BJ (cell line): ENCODE measurements at places on chromosomes 6 and 20.
A peak's percentile ranks its signal among the peaks of the same experiment; 100 is the strongest.

DNA sequence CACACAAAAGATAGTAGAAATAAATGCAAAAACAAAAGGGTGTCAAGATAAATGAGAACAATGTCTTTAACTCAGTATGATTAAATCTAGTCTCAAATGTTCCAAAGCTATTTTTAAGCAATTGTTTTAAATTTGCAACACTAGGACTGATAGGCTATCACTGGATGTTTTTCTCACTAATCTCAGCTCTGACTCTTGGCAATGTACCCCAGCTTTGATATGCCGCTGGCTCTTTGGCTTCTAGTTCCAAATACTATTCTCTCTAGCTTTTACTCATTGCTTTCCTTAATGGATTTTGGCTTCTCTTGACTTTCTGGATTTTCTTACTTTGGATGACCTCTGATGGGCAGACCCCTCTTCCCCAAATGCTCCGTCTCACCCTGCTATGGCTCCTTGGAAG lies 116.0 kb upstream of the SLC35B3 start:
- DNase-seq = no peak

- DNase-seq = no peak
Measured at GRCh38 chr6:57029213-57029612, 17.3 kb upstream of the KIAA1586 start.

DNA sequence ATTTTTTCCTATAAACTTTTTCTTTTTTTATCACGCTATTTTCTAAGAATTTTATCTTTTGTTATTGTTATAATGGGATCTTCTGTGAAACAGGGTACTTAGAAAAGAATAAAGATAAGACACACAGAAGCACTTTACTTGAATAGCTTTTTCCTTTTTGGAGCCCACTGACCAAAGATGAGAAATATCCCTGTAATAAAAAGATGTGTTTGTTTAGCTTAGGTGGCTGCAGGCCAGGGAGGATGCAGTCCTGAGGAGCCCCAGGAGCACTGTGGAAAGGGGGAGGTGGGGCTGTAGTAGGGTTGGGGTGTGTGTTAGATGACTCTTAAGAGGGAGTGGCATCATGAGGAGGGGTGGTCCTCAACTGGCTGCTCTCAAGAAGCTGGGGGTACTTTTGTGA lies 128.6 kb downstream of the ARID1B start:
- no peak for DNase-seq

- no peak for DNase-seq
Measured at GRCh38 chr20:36482044-36482473, 59.3 kb upstream of the MYL9 start.

DNA sequence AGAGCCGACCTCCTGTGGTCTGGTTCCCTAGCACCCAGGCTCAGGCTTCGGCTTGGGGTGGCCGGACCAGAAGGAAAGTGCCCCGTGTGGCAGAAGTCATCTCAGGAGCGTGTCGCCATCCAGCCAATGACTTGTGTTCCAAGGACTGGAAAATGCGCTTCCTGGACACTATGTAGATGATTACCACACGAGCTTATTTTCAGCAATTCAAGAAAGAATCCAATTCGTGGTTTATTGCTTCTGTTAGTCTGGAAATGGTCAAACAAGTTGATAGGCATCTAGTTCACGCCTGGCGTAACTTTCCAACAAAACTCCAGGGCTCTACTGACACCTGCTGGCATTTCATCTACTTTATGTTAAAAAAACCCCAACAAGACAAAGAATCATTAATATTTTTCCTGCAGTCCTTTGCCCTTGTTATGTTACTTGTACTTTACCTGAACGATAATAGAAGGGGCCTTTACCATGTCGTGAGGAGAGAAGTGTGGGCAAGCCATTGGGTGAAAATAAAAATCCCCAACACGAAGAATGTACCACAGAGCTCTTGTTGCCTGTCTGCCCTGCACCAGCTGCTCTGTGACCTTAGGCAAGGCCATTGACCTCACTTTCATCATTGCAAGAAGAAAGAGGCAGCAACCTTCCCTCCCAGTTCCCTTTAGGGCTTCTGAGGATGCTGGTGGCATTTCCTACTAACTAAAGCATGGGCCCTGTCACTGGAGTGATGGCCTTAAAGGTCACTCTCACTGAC lies 154.7 kb upstream of the LAMP5 start:
- DNase-seq = peak; percentile 34

- peak; percentile 19 for DNase-seq
Measured at GRCh38 chr6:90087106-90087833, 193.0 kb downstream of the GJA10 start.

DNA sequence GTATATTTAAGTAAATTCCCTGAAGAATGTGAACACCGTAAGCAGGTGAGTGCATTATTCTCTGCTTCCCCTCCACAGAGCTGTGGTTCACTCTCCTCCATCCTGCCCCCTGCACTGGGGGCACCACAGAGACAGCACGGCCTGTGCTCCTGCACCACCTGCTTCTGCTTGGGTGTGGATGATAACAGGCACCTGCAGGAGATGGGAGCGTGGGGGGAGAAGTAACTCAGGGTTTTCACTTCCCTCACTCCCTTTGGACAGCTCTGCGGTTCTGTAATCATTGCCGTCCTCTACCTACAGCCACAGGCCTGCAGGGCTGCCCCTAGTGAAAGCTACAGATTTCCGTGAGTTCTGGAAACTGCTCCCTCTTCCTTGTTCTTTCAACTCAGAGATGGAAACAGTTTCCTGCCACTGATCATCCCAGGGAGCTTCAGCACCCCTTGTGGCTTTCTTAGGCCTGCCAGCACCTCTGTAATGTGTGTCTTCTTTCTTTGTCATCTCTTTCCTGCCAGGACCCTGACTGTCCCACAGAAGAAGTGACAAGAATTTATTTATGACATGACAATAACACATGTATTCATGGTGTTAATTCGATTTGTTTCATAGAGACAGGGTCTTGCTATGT lies 21.3 kb upstream of the MICB start:
- DNase-seq = no peak

GRCh38 chr6:11380969-11381744 lies 148.7 kb upstream of the NEDD9 start:
- DNase-seq = no peak

- DNase-seq = no peak
Measured at GRCh38 chr20:32190616-32191415, 16.7 kb downstream of the PLAGL2 start.

- no peak for DNase-seq
Measured at GRCh38 chr6:107624541-107624940, 134.6 kb downstream of the SOBP start.

- no peak for DNase-seq
Measured at GRCh38 chr6:161747506-161747905, 473.6 kb upstream of the AGPAT4 start.

DNA sequence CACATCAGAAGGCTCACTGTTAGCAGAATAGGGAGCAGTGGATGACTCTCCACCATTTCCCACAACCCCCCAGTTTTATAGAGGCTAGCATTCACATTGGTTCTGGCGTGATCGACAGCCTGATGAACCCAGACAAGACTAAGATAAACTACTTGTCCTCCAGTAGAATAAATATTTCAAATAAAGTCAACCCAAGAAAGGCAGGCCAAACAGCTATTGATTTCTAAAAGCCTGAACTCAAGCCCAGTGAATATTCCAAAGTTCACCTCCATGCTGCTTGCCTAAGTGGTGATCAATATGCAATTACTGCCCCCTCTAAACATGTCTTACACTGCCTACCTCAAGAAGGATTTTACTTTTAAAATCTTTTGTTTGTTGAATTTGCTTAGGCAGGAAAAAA lies 104.5 kb downstream of the CTNNBL1 start:
- no peak for DNase-seq

DNA sequence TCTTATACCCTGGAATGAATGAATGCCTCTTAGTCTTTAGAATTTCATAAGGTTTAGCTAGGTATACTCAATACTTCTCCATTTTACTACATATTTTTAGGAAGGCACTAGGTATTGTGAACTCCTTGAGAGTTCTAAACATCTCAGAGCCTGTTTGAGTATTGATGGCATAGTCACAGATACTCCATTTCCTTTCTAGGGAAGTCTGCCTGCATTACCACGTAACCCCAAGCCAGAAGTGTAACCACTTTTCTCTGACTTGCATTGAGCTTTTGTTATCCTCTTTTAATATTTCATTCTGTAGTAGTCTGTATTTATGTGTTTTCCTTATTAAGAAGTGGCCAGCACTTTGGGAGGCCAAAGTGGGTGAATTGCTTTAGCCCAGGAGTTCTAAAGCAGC lies 12.2 kb downstream of the TOP1 start:
- no peak for DNase-seq

DNA sequence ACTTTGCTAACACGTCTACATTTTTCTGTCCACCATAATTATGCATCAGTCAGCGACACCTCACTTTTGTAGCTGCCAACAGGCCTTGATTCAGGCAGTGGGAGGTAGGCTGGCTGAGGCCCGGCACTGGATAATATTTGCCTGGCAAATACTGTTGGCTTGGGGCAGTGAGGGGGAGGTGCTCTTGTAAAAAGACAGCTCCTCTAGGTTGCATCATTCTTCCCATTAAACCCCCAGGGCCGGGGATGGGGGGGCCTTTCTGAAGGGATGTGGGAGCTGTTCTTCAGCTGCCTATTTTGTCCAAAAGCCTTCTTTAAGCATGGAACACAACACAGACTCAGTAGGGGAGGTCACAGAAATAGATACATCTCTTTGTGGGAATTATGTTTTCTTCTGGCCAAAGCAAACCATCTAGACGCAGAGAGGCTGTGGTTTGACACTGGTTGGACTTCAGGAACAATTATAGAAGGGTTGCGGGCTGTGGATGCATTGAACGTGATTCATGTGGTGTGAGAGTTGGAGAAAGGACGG lies 338.3 kb upstream of the NT5E start:
- no peak for DNase-seq

DNA sequence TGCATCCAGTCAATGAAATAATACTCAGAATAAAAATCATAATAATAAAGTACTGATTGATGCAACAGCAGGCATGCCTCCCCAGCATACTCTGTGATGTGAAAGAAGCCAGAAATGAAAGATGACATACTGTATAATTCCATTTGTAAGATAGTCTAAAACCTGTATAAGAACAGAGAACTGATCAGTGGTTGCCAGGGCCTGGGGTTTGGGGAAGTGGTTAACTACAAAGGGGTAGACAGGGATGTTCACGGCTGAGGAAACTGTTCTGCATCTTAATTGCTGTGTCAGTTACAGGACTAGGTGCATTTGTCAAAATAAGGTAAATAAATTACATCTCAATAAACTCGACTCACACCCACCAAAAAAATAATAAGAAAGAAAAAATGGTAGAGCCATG lies 81.3 kb upstream of the BMP2 start:
- no peak for DNase-seq

DNA sequence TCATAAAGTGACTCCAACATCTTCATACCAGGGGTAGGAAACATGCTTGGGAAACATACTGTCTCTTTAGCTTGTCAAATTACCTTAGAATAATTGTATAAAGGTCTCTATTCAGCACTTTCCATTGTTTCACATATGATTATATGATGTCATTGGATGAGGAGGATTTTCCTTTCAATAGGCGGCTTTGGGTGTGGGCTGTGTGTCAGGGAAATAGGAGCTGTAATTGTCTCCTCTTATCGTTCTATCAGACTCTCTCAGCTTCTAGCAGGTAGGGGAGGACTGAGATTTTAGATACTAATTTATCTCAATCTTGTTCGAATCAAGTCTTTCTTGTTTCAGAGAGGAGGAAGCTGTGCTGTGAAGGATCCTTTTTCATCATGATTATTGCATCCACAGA lies 179.4 kb upstream of the OLIG3 start:
- no peak for DNase-seq

- no peak for DNase-seq
Measured at GRCh38 chr20:42401613-42402012, 783.4 kb upstream of the CHD6 start.

GRCh38 chr6:85458782-85459181 lies 8.9 kb downstream of the NT5E start:
- no peak for DNase-seq

- peak; percentile 19 for DNase-seq
Measured at GRCh38 chr6:44701637-44702101, 314.2 kb downstream of the CDC5L start.

- DNase-seq = no peak
Measured at GRCh38 chr20:53890443-53891305, 179.7 kb downstream of the BCAS1 start.

GRCh38 chr6:28209753-28210535 lies 15.1 kb upstream of the ZSCAN9 start:
- DNase-seq = no peak

DNA sequence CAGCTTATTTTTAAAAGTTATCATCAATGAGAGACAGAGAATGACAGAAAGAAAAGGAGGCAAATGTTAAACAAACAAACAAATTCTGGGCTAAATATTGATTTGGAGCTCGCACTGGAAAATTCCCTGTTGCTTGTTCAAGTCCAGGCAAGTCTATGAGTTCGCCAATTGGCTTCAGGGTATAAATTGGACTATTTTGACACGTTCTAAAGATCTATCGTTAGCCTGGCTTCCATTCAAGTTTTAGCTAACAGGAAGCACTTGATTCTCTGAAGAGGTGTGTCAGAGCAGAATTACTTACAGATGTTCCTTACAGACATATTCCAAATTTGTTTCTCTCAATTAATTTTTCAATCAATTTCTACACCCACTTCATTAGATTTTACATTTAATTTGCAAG lies 15.8 kb upstream of the RFPL4B start:
- no peak for DNase-seq

- DNase-seq = no peak
Measured at GRCh38 chr6:145954985-145955384, 9.2 kb downstream of the SHPRH start.

GRCh38 chr6:125888989-125889656 lies 67.4 kb upstream of the HINT3 start:
- no peak for DNase-seq

DNA sequence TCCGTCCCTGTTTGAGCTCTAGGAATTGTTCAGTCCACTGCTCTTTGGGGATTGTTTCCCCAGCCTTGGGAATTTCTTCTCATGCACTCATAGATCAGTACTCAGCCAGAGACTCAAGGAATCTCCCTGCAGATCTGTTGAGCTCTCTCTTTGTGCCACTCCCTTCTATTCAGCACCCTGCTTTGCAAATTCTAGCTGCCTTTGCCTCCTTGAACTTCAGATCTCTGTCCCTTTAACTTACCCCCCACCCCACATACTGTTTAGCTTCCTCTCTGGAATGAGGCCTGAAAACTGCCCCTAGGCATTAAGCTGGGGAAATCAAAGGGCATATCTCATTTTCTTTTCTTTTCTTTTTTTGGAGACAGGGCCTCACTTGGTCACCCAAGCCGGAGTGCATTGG lies 30.5 kb downstream of the QRSL1 start:
- no peak for DNase-seq

- DNase-seq = no peak
Measured at GRCh38 chr6:15263780-15264374, 18.0 kb downstream of the JARID2 start.

DNA sequence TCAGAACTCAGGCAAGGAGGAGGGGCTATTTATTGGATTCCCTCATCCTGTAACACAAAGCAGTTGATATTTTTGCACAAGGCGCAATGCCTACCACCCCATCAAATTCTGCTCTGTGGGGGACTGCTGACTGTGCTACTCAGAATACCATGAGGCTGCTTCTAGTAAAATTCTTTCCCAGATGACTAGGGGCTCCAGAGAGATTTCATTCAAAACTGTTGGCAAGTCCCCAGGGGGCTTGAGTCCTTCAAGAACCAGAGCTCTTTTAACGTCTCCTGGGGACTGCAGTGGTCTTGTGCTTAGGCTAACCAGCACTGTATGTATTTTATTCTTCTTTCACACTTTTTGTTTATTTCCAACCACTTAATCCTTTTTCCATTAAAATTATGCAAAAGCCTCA lies 365.9 kb upstream of the AGPAT4 start:
- DNase-seq = no peak
